CMK (cell line): ENCODE measurements at places on chromosomes 13 and 19.
A peak's percentile ranks its signal among the peaks of the same experiment; 100 is the strongest.

- no peak for DNase-seq
These were observed 50.7 kb downstream of the KLF2 start for GRCh38 chr19:16375157-16375935.

- peak; percentile 63 for DNase-seq
These were observed at the start of gene ZNF836 for GRCh38 chr19:52171321-52172169. Gene ZNF836 (minus strand): TSS chr19:52171621. CDS start chr19:52168072, 3,549 bp downstream.

DNA sequence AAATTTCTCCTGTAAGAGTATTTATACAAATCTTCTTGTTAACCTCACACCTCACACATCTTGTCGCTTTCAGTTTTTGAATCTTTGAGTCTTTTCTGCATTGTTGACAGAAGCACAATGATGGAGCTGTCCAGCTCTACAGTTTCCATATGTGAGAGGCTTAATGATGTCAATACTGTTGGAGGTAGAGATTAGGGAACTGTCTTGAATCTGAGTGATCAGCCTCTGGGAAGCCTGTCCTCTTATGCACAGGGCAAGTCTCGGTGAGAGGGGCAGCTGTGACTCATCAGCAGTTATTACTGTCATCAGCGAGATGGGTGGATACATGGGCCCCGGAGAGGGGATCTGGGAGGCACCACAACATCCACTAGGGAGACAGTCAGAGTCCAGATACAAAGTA lies 4.6 kb upstream of the ITGBL1 start:
- DNase-seq: no peak

DNA sequence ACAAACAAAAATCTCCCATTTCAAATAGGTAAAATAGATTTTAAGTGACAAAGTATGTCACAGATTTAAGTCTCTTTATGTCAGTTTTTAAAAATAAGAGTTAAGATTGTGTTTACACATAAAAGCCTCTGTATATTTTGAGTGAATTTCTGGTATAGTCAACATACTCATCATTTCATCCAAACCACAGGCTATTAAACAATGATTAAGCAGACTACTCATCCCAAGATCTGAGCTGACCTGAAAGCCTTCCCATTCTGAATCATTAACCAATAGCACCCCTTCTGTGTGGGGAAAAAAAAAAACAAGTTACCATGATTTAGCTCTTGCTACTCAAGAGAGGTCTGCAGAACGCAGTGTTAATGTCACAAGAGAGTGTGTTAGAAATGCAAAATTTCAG lies 284.4 kb upstream of the NBEA start:
- no peak for DNase-seq

DNA sequence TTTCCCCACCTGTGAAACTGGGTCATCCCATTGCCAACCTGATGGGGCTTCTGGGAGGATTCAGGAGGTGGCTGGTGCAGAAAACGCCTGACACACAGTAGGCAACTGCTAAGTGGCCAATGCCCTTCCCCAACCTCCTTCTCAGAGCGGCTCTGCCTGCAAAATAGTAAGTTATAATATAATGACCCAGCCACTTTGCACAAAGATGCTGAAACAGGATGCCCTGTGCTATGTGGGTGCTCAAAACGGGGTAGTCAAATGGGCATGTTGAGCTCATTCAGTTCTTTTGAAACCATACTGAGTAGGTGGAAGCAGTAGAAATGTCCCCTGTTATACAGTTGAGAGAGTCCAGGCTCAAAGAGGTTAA lies 507 bp downstream of the MARCHF2 start:
- DNase-seq: no peak

GRCh38 chr13:51873117-51873798 lies 11.5 kb downstream of the CCDC70 start:
- no peak for DNase-seq

DNA sequence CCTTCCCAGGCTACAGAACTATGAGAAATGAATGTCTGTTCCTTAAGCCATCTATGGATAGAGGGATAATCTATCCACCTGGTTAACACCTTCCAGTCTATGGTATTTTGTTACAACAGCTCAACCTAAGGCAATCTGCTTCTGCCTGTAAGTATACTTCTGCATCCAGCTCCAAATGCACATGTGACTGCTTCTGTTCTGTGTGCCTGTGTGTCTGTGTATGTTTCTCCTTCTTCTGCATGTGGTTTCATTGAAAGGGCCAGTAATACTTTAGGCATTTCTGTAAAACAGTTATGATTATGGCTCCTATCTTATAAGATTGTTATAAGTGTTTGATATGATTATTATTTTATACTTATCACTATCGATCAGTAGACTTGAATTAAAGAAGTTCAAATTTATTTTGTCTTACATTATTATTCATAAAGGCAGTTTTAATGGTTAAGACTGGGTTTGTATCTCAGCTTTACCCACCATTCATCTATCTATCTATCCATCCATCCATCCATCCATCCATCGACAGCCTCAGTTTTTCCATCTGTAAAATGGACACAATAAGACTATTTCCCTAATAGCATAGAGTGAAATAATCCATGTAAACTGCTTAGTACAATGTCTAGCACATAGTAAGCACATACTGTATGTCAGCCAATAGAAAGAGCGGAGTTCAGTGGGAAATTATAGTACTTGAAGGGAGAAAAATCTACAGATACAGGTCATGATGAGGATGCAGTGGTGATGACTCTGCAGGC lies 37.5 kb upstream of the TM9SF2 start:
- no peak for DNase-seq

GRCh38 chr19:7730286-7731217 lies 1.4 kb downstream of the CLEC4G start:
- no peak for DNase-seq

- DNase-seq: no peak
These were observed 748.2 kb downstream of the DIAPH3 start for GRCh38 chr13:59415498-59415897.

DNA sequence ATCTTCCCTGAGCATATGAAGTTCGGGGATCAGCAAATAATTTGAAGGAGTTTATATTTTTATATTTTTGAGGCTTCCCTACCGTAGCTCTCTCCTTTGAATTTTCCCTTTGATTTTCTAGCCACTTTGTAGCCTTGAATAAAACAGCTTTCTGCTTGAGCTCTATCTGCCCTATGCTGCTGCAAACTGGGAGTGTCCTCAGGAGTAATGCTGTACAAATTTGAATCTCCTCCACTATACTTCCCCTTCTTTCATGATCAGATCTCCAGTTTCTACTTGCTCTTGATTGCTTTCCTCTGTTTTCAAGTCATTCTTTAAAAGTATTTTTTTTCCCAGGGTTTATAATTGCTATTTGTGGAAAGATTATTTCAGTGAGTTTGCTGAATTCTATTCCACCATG lies 14.6 kb downstream of the PDS5B start:
- no peak for DNase-seq

GRCh38 chr13:54445453-54445852 lies 1416.8 kb downstream of the OLFM4 start:
- no peak for DNase-seq

- no peak for DNase-seq
These were observed 6.0 kb upstream of the CCER2 start for GRCh38 chr19:38917921-38918491.

DNA sequence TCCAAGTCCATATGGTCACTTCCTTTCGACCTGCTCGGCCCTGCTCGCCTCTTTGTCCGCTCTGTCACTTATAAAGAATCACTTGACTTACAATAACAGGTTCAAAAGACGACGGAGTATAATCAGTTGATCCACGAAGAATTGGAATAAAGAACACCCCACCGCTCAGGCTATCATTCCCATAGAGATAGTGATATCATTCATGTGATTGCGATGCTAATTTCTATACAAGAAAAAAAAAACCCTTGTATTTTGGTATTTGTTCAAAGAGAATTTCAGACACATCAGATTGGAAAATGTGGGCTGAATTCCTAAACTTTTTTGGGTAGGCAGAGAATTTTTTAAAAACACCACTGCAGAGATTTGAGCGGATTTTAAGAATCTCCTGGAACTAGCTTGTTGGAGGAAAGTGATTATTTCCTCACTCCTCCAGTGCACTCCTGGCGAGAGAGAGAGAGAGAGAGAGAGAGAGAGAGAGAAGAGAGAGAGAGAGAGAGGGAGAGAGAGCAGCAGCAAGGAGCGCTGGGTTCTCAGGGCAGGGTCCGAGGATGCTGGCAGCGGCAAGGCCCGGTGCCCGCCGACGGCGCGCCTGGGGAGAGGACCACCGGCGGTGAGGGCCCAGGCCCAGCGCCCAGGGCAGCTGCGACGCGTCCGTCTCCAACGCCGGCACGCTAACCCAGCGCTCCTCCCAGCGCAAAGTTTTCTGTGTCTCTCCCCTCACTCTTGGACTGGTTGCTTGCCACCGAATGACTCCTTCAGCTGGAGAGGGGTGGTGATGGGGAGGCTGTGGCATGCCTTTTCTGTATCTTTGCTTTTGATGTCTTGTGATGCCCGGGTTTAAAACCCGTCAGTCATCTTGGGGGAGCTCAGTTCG lies 149.0 kb upstream of the ZNF536 start:
- DNase-seq: no peak

- DNase-seq: no peak
These were observed 8.8 kb upstream of the CPB2 start for GRCh38 chr13:46113596-46113995.
